ENCODE measurements at places on chromosomes 3 and 15.

DNA sequence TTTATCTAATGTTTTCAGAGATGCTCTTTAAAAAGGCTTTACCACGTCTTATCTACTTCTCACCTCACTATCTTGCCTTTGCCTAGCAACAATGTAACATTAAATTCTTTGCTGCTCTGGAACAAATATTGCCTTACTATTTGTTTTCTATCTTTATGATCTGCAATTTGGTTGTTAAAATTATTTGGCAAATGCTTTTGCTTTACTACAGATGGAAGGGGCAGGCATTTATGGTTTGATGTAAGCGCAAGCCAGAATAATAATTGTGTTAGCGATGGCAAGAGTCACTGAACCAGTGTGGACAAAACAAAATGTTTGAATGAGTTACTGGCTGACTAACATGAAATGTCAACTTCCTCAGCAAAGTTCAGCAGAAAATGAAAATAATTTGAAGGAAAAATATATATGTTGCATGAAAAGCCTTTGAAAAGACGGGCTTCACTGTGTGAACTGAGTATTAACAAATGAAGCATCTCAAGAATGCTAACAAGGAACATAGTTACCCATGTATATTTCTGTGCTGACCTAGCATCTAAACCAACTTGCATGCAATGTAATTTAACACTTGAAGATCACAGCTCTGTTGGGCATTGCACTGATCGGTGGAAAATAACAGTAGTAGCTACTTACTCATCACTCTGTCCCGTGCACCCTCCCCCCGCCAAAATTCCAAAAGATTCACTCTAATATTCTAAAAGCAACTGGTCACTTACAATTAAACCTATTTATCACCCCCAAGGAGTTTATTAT is 454.0 kb upstream of the ARHGEF26 start:
- peak; percentile 38 for DNase-seq

GRCh38 chr15:91944331-91944730 is 90.8 kb downstream of the SLCO3A1 start:
- no peak for DNase-seq

DNA sequence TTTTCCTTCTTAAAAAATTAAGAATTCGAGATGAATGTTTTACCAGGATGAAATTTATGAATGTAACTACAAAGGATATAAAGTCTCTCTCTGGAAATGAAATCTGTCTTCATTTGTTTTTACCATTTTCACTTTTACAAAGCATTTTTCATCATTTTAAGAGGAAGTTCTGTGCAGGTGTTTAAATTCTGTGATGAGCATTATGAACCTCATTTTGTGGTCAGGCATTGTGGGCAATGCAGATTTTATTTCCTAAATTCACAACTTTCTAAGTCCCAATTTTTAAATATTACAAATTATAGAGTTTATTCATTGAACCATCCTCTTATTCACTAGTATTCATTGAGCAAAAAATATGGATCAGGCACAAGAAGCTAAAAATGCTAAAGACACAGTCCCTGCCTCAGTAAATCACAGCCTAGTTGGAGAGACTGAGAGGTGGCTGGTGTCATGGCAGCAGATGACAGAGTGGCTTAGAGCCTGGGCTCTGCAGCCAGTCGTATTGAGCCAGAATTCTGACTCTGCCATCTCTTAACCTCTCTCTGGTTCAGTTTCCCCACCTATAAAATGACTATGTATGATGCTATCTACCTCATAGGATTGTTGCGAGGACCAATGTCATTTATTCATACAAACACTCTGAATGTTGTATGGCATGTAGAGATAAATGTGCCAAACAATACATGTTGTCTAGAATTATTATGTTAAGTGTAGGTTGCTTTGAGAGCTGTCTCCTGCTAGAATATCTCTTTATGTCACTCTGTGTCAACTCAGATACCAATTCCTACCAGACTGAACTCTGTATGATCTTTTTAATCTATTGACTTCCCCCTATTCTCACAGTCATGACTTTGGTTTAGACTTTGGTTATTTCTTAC is 7.5 kb upstream of the TGFBR2 start:
- DNase-seq = no peak

- no peak for DNase-seq
Observed at GRCh38 chr3:46095307-46095706, 68.0 kb upstream of the XCR1 start.

All from fibroblast of gingiva (primary cell).